ENCODE measurements at places on chromosomes 4 and X.

GRCh38 chr4:162837241-162837640 lies 329.4 kb downstream of the NAF1 start:
- DNase-seq = no peak

- DNase-seq = no peak
These were observed 227.4 kb upstream of the CXorf51B start for GRCh38 chrX:146581981-146582712.

DNA sequence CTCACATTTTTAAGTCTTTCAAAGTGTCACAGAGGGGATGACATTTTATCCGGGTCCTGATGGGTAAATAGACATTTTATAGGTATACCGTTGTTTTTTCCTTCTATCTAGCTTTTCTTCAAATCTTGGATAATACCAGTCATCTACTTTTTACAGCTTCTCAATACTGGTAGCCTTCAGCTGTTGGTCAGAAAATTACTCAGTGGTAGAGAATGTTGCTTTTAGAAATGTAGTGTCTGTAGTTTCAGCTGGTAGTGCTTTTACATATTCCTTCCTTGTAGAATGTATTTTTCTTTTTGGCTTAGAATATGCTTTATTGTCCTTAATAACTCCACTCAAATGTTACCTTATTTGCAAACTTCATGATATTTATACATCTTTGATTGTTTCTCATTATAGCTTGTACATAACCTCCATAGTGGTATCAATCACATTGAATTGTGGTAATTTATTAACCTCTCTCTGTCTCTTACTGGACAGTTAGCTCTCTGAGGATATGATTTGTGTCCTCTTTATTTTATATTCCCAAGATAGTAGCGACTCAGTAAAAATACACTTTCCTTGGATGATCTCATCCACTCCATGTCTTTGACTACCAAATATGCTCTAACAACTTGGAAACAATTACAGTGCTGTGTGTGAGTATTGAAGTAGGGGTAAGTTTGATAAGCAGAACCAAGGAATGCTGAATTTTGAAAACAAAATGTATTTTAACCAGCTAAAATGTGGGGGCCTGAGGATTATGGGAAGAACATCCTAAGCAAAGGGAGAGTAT lies 53.8 kb downstream of the RAP1GDS1 start:
- DNase-seq = peak; percentile 4

GRCh38 chrX:68808686-68809357 lies 20.0 kb upstream of the EFNB1 start:
- DNase-seq = no peak

- peak; percentile 6 for DNase-seq
These were observed 371.6 kb downstream of the INPP4B start for GRCh38 chr4:142474398-142475087.

DNA sequence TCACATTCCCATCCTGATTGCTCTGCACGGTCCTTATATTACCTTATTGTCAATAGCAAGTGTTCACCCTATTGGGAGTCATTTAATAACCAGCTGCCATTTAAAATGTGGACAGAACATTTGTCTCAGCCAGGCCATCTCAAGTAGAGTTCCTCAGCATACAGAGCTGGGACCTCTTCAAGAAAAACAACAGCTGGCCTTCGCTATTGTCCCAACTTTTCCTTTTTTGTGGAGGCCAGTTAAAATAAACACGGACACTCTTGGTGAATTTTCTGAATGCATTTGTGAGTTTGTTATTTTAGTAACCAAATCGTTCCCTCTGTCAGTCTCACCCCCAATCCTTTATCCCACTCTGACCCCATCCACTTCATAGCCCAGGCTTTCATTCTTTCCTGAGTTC lies 395.3 kb upstream of the PITX2 start:
- DNase-seq = peak; percentile 39

DNA sequence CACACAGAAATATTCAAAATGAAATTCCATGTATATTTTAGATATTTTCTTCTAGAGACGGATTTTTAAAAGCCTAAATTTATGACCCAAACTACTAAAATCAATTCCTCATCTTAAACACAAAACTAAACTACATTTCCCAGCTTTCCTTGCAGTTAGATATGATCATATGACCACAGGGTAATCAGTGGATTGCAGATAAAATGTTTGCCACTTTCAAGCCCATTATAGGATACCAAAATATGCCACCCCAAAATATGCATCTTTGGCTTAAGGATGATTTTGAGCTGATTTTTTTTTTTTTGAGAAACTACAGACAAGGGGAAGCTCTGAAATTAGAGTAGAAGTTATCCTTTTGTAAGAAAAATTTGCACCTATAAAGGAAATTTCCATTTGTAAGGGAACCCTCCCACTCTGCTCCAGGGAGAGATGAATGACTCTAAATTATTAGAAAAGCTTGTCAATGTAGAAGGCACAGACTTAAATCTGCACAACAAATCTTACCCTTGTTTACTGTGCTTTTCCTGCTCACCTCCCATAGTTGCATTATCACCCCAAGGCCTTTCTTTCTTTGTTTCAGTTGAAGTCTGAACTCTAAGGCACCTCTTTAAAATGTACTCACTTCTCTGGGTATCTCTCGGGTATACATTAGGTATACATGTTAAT lies 503.0 kb downstream of the PDHA2 start:
- DNase-seq = no peak

DNA sequence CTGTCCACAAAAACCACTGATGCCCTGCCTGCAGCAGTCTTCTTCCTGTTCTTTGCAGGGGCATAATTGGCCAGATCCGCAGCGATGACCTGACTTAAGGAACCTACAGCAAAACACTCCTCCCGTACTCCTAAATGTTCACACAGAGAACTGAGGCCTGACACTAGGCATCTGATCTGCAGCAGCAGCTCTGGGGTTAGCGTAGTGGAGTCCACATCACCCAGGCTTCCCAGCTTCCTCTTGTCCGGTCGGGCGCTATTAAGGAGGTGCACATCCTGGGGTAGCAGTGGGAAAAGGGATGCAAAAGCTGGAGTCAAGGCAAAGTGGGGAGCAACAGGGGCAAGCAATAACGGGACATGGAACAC lies 758 bp downstream of the SCFD2 start:
- DNase-seq = no peak

DNA sequence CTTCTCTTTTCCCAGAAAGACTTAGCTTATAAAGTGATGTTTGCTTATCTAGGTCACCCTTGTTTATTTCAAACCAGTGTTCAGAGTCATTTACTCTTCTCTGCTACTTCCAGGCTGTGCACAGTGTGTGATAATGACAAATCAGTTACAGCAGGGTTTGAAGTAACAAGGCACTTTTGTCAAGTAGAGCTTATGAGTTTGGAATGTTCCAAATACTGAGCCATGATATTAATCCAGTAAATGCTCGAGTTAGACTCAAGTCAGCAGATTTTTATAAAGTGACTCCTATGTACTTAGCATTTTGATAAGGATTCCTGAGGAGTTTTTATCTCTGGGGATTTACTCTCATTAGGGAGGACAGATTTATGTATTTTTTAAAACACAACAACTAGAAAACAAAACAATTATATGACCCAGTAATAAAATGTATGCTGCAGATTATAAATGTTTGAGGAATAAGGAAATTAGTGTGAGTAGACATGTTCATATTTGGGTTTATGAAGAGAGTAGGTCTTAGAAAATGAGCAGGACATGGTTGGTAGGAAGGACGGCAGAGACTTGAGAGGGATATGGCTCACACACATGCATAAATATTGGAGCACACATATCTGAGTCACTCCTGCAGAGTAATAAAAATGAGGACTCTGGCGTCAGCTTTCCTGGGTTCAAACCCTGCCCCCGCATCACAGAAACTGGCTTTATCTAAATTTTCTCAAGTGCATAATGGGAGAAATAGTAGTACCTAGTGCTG lies 271.2 kb downstream of the FBXO8 start:
- no peak for DNase-seq

- peak; percentile 11 for DNase-seq
These were observed 30.4 kb downstream of the LAMTOR3 start for GRCh38 chr4:99863804-99864203.

DNA sequence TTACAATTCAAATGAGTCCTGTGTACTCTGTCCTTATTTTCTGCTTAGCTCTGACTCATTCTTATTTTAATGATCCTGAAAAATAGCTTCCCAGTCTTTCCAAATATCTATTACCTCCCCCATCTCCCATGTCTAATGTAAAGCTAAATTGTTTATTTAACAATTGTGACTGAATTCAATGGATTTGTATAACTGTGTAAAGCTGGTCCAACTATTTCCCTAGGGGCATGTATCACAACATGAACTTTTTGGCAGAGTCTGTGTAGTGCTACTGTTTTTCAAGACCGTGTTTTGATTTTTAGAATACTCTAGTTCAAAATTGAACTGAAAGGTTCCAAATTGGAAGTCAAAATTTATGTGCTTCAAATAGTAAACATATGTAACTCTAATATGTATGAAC lies 67.8 kb downstream of the SPCS3 start:
- DNase-seq = peak; percentile 89

GRCh38 chr4:74072739-74073138 lies 26.3 kb downstream of the CXCL2 start:
- no peak for DNase-seq

DNA sequence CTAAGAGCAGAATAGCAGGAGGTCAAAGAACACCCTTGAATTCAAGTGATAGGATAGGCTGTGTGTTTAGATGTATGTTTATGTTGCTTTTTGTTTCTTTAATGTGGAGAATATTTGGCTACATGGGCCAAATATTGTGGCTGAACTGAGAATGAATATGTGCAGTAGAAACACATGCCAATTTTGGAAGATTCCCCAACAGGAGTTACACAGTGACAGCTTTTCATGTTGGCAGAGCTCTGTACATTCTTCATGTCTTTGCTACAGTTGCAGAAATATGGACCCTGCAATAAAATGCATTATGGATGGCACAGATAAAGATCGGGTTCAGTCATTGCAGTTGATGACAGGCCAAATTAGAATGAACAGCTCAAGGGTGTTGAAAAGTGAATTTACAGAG lies 82.8 kb upstream of the SLC4A4 start:
- DNase-seq = no peak

Data from skeletal muscle cell (primary cell).